ENCODE measurements at places on chromosomes 5 and 9.

DNA sequence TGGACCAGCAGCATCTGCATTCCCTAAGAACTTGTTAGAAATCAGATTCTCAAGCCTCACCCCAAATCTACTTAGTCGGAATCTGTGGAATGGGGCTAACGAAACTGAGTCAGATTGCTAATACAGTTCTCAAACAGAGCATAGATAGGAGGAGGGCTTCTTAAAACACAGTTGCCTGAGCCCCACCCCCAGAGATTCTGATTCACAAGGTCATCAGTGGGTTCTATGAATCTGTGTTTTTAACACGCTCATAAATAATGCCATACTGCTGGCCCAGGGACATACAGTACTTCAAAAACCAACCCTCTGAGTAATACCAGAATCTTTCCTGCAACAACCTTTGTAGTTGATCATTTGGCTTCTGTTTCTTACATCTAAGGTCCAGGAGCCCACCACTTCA is 32.9 kb upstream of the GARNL3 start:
- DNase-seq: no peak

DNA sequence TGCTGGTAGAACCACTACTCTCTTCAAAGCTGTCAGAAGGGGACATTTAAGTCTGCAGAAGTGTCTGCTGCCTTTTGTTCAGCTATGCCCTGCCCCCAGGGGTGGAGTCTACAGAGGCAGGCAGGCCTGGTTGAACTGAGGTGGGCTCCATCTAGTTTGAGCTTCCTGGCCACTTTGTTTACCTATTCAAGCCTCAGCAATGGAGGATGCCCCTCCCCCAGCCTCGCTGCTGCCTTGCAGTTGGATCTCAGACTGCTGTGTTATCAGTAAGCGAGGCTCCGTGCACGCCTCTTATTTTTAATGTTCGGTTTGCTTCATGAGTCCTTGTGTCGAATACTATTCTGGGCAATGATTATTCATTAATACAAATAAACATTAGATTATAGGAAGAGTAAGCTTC is 3.1 kb upstream of the SLC27A6 start:
- no peak for DNase-seq

DNA sequence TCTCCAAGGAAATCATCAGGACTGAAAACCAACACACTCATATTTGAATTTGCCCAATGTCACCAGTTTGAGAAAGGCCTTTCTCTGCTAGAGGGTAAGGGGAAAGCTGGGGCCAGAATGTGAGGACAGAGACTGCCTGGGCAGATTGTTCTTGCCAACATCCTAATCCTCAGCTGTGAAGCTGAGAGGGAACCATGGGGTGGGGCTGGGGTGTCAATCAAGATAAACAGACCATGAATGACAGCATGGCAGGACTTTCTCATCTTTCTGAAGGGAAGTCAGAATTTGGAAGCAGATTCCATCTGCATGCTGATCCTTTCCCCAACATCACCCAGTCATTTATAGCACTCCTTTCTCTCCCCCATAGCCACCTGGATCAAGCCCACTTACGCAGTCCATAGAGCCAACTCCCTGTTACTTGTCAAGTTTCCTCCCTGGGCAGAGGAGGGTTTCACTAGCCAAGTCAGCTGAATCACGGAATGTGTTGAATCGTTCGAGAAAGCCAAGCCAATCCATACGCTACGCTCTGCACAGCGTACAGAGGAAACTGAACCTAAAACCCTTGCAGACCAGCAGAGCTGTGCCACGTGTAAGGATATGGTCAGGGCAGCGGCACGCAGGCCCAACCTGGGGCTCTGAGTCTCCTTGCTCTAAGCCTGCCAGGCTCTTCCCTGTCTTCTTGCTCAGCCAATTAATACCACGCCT is 14.9 kb downstream of the GLDC start:
- no peak for DNase-seq

GRCh38 chr5:7078101-7078500 is 317.8 kb upstream of the ADCY2 start:
- DNase-seq: no peak

- DNase-seq: no peak
Observed at GRCh38 chr9:119963258-119963797, 594.1 kb upstream of the BRINP1 start.

DNA sequence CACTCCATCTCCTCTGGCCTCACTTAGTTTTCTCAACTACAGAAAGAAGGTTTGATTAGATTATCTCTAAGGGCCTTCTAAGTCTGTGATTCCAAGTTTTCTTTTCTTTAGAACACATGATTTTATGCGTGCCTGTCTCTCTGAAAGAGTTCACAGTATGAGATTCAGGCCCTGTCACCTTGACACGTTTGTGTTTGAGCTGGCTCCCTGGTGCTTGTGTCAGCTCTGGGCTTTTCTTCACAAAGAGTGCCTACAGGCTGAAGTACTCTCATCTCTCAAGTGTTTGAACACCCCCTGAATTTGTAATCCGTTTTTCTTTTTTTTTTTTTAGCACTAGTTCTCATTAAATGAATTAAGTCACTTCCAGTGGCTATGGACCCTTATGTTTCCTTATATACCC is 306.9 kb upstream of the C9orf72 start:
- DNase-seq: no peak

- DNase-seq: no peak
Observed at GRCh38 chr5:39506211-39506610, 81.4 kb upstream of the DAB2 start.

- DNase-seq: no peak
Observed at GRCh38 chr5:153816870-153817269, 221.8 kb downstream of the FAM114A2 start.

DNA sequence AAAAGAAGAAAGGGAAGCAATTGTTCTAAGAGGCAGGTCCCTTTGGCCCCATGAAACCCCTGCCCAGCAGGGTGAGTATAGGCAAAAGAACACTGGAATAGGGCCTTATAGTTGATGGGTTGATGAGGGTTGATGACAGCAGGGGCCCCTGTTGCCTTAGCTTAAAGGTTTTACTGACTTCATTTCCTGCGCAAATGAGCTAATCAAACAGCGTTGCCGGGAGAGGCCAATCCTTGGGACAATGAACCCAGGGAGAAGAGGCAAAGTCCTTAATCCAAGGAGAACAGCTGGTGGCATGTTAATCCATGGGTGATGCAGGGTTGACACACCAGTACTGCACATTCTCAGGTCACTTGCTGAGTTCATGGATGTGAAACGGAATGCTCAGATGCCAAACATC is 22.0 kb upstream of the EPB41L4B start:
- DNase-seq: no peak

- no peak for DNase-seq
Observed at GRCh38 chr5:158056130-158056825, 197.3 kb upstream of the CLINT1 start.

DNA sequence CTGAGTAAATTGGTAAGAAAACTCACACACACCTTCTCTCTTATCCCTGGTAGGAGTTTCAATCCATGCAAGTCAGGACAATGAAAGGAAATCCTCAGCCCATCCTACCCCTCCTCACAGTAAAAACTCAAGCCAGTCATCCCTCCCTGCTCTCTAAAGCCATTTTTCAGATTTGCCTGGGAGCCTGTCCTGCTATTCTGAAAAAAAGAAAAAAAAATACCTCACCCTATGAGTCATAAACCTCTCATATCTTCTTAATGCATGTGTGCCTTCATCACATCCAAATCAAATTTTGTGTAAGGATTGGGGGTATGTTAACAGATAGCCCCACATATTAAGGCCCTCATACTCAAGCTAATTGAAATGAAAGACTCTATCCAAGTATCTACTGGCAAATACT is 14.1 kb downstream of the UGT3A2 start:
- DNase-seq: no peak

DNA sequence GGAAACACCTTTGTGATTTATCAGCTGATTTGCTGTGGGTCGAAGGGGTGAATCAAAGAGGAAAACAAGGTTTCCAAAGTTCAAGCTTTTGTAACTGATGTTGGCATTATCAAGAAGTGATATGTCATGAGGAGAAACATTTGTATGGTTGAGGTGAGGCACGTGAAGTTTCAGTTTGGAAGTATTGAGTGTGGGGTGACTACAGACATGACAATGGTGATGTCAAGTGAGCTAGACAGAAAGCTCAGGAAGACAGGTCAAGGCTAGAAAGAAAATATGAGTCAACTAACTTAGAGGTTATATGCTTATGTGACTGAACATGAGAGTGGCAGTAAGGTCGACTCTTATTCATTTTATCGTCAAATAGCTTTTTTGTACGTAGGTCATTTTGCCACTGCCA is 99.1 kb downstream of the RAB3C start:
- no peak for DNase-seq

GRCh38 chr9:110183208-110184145 is 24.5 kb downstream of the C9orf152 start:
- DNase-seq: peak; percentile 14

DNA sequence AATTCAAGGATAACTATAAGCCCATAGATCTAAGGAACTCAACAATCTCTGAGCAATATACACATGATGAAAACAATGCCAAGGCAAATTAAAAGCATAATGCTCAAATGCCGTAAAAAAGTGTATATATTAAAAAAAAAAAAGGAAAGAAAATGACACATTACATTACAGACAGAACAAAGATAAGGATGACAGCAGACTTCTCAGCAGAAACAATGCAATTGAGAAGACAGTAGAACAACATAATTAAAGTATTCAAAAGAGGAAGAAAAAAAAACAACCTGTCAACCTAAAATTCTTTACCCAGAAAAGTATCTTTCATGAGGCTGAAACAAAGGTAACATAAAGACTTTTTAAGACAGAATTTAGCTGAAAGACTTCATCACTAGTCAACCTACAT is 591.7 kb downstream of the ZNF608 start:
- no peak for DNase-seq
